ENCODE measurements at places on chromosomes 7 and 10. TPM values are rescaled to one million over a fixed set of nuclear protein-coding genes. Genes with fewer than 3 reads are reported as not detected.
A peak's percentile ranks its signal among the peaks of the same experiment; 100 is the strongest.

DNA sequence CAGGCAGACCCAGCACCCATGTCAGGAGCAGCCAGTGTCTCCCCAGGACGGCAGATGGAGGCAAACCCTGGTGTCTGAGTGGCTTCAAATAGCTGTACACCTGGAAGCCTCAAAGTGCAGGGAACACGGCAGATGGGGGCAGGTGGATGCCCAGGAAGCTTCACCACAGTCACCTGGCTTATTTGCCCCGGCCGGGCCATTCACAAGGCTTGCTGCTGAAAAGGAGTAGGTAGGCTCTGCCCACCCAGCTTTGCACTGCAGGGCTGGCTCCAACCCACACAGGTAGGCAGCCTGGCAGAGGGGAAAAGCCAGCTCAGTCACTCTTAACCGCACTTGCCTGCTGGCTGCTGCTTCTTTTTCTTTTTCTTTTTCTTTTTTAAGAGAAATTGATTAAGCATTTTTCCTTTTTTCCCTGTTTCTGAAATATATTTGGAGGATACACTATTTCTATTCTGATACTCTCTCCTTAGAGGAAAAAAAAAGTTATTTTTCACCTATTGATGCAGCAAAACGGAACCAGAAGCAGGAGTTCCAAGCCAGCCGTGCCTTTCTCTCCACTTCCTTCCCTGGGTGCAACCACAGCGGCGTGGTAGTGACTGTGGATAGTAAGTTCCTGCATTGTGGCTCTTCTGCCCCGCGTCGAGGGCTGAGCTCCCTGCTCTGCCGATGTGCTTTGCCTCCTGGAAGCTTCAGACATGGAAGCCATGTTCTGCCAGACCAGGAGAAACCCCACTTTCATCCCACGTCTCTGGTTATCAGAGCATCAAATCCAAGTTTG lies 118.3 kb downstream of the KLF6 start:
- peak; percentile 67 for DNase-seq

DNA sequence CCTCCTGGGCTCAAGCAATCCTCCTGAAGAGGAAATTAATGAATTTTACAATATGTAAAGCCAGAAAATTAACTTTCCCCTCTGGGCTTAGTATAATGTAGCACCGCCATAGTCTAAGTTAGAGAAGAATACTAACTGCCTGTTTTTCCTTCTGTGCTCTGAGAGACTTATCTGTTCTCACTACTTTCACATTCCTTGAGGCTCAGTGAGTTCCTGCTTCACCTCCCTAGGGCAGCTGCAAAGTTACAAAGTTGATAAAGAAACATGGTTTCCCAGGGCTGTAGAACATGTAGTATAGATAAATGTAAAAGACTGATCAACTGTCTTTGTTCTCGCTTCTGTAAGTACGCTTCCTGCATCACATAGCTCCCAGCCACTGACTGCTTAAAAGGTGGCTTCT lies 16.0 kb upstream of the OLAH start:
- DNase-seq, result no peak

DNA sequence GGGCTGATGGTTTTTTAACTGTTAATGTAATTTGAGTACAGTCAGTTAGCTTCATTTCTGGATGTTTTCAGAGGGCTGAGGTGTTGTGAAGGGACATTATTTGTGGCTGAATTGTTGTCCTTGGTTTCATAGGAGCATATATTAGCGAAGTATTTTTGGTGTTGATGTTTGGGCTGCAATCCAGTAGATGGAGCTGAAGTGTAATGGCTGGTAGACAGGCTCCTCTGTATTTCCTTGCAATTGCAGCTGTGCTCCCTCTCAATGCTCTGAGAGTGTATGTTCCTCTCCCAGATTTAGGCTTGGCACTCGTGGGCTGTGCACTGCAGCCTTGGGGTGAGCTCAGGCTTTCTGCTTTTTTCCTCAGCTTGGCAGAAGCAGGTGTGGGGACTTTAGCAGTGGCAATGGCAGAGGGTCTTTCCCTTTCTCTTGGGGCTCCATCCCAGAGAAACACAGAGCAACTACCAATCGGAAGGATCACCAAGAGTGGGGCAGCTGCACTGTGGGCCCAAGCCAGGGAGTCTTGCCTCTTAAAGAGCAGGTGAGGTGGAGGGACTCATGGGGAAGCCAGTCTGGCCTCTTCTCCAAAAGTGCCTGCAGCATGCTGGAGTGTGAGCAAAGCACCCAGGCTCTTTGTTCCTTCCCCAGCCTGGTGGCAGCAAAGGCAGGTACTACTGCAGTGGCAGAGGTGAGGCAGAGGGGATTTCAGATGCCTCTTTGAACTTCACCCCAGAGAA lies 544.4 kb downstream of the SH2D4B start:
- no peak for DNase-seq

GRCh38 chr10:44397476-44398225 lies 12.8 kb upstream of the CXCL12 start:
- DNase-seq, result no peak

- DNase-seq, result no peak
These were observed 83.1 kb downstream of the CHN2 start for GRCh38 chr7:29277436-29278215.

Gene ZNF365
- 4.0 TPM for total RNA-seq

Gene ERVW-1
- not detected for total RNA-seq
